Stimulated activated CD4-positive, alpha-beta T cell treated with anti-CD3 and anti-CD28 coated beads, Interleukin-1b, Interleukin-23, amount 100 ng/mL, for 1 hour (primary cell): ENCODE measurements at places on chromosomes 16 and 17.

- DNase-seq, result no peak
These were observed 29.3 kb upstream of the KDM8 start for GRCh38 chr16:27174007-27174406.

DNA sequence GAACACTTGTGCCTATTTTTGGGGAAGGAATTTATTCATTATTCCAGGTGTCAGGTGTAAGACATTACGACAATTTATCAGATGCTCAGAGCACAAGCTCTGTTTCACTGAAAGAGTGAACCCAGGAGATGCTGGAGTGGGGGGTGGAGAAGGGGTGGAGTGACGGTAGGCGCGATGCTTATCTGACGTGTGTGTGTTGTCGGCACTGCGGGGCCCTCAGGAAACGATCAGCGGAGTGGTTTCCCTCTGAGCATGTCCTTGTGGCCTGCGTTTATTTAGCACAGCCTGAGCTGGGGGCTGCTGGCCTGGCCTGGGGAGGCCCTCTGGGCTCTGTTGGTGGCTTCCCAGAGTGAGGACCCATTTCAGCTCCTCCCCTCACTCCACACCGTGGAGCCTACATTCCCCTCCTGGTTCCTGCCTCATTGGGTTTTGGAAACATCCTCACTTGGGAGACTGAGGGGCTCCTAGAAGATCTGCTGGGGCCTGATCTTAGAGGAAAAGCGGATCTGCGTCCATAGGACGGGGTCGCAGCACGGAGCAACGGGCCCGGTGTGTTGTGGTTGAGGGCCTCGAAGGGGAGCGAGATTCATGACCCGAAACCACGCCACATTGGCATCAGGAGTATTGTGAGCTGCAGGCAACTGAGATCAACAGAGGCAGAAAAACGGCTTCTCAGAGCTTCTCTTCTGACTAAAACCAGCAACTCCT lies 19.0 kb upstream of the GNG13 start:
- DNase-seq, result no peak

DNA sequence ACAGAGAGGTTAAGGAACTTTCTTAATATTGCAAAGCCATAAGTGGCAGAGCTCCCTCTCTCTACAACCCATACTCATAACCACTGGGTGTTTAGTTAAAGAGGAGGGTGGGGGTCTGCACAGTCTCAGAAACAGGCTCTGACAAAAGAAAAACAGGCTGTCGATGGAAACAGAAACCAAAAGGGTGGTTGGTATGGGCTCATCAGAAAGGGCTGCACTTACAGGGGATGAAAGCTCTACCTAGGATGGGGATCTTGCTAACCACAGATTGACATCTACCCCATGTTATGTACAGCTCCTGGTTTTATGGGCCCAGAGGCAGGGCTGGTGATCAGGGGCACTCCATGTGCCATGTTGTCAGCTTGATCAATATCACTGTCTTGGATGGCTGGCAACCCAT lies 111.4 kb downstream of the CYLD start:
- DNase-seq, result no peak

- no peak for DNase-seq
These were observed 1.7 kb upstream of the LMF1 start for GRCh38 chr16:972316-973002.

DNA sequence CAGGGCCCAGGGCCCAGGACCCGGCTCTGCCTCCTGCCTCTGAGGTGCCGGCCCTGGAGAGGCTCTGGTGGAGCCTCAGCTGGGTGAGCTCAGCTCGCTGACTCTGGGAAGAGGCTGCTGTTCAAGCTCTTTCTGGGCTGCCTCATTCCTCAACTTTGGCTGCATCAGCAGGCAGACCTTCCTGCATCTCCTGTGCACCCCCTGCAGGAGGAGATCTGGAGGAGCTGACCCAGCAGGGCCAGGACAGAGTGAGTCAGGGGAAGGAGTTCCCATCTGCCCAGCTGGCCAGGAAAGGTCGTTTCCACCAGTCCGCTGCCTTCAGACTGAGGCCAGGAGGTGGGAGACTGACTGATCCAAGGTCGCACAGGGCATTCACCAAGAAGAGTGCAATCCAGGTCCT lies 10.7 kb downstream of the CRHR1 start:
- no peak for DNase-seq

DNA sequence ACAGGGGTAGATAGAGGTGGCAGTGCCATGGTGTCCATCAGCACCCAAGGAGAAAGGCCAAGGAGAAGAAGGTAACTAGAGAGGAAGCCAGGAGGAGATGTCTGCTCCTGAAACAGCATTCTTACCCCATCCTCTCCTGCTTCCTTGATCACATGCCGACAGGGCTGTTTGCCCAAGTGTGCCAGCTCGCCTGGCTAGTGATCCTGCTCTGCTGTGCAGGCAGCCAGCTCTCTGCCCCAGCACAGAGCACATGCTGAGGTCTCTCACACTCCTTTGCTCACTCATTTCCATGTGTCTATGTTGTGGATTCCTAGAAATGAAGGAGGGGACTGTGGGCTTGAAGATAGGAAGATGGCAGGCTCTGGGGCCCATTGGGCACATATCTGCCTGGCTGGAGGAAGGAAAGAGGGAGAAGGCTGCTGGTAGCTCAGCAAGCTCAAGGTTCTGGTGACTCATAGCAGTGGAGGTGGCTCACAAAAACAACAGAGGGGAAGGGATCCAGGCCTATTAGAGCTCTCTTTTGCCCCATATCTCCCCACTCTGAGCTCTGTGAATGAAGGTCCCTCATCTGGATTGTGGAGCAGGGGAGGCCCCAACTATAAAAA lies 54.3 kb downstream of the NEUROD2 start:
- no peak for DNase-seq

GRCh38 chr16:77844801-77845200 lies 56.4 kb downstream of the VAT1L start:
- DNase-seq, result no peak

- DNase-seq, result no peak
These were observed 13.2 kb downstream of the C17orf50 start for GRCh38 chr17:35773679-35774425.

- DNase-seq, result no peak
These were observed 3.7 kb upstream of the TACO1 start for GRCh38 chr17:63596856-63597586.

GRCh38 chr16:63241497-63242028 lies 1205.3 kb upstream of the CDH8 start:
- no peak for DNase-seq

- peak; percentile 46 for DNase-seq
These were observed 7.5 kb downstream of the EIF1 start for GRCh38 chr17:41695954-41696757.

DNA sequence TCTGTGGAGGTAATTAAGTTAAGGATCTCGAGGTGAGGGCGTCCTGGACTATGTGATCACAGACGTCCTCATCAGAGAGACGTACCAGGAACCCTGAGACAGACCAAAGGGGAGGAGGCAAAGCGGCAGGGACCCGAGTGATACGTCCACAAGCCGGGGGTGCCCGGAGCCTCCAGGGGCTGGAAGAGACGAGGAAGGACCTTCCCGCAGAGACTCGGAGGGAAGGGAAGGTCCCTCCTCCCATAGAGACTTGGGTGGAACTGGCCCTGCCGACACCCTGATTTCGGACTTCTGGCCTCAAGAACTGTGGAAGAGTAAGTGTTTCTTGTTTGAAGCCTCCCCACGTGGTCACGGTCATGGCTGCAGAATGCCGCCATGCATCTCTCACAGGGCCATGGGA lies 30.8 kb downstream of the LMF1 start:
- DNase-seq, result no peak

GRCh38 chr17:50312308-50312707 lies 33.6 kb upstream of the XYLT2 start:
- DNase-seq, result no peak

DNA sequence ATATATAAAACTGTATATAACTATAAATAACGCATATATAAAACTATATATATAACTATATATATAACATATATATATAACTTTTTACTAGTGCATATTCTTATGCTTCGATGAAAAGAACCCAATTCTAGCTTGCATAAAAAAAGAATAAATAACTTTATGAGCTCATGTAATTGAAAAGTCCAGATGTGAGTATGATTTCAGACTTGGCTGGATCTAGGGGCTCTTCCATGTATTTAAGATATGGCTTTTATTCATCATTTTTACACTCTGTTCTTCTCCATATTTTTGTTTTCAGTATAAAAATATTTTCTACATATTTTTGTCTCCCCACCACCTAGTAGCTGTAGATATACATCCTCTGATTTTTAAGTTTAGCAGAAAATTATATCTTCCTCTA lies 417.5 kb downstream of the CDH11 start:
- no peak for DNase-seq

DNA sequence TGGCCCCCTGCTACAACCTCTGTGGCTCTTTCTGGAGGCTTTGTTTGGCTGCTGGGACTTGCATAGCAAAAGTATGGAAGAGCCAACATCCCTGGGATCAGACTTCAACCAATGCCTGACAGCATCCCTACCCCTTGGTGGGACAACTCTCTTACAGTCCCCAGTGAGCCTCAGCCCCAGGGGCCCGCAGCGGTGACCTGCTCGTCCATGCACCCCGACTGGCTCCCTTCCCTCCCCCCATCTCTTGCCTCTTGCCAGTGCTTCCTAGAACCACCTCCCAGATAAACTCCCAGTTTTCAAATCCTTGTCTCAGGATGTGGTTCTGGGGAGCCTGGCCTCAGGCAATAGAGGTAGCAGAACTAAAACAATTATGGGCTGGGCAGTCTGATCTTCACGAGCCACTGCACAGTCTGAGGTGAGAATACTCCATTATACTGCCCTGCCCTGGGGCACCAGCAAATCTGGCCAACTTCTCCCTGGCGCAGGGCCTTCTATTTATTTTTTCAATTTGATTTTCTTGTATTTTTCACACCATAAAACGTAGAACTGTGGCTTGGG lies 86.6 kb upstream of the BRD7 start:
- no peak for DNase-seq

DNA sequence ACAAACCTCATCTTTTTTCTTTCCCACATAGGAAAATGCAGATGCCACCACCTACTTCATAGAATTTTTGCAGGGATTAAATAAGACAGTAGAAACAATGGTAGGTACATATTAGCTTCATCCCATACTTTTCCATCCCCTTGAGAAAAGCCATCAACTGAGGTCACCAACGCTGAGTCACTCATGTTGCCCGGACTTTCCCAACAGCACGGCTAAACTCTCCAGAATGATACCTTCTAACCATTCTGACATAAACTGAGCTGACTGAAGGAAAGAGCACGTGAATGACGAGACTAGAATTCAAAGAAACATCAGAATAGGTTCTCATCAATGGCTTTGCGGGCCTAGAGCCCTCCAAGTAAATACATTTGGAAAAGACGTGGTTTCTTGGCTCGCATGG lies 146.0 kb upstream of the RCVRN start:
- no peak for DNase-seq

GRCh38 chr16:55710466-55710865 lies 54.7 kb downstream of the SLC6A2 start:
- no peak for DNase-seq

GRCh38 chr17:6523809-6524355 lies 32.5 kb downstream of the PITPNM3 start:
- no peak for DNase-seq

- no peak for DNase-seq
These were observed 23.8 kb downstream of the LCMT1 start for GRCh38 chr16:25135254-25135878.

DNA sequence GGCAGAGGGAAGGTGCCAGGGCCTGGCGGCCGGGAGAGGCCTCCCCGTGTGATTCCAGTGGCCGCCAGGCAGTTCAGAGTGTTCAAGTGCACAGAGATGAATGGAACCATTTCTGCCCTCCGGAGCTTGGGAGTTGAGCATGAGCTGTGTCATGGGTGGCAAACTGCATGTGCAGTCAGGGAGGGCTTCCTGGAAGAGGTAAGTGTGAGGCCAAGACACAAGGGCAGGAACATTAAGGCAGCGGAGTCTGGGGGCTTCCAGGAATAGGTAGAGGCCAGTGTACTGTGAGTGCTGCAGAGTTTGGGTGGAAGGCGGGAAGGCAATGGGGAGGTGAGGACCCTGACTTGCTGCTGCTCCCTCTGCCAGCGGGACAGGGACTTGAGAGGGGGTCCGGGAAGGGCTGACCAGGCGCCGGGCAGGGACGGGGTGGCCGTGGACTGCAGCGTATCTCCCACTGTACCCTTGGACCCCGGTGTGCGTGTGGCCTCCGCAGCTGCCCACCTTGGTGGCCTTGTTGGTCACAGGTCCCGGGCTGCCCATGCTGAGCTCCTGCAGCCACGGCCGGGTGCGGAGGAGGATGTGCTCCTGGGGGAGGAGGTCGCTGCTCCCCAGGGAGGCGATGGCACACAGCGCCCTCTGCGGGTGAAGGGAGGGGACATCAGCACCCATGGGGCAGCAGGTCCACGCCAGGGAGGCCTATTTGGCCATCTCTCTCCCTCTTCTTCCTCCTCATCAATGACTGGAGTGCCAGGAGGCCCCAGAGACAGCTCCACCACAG lies 7.5 kb upstream of the CEP131 start:
- DNase-seq, result no peak

GRCh38 chr16:66324815-66325515 lies 41.5 kb upstream of the CDH5 start:
- no peak for DNase-seq

DNA sequence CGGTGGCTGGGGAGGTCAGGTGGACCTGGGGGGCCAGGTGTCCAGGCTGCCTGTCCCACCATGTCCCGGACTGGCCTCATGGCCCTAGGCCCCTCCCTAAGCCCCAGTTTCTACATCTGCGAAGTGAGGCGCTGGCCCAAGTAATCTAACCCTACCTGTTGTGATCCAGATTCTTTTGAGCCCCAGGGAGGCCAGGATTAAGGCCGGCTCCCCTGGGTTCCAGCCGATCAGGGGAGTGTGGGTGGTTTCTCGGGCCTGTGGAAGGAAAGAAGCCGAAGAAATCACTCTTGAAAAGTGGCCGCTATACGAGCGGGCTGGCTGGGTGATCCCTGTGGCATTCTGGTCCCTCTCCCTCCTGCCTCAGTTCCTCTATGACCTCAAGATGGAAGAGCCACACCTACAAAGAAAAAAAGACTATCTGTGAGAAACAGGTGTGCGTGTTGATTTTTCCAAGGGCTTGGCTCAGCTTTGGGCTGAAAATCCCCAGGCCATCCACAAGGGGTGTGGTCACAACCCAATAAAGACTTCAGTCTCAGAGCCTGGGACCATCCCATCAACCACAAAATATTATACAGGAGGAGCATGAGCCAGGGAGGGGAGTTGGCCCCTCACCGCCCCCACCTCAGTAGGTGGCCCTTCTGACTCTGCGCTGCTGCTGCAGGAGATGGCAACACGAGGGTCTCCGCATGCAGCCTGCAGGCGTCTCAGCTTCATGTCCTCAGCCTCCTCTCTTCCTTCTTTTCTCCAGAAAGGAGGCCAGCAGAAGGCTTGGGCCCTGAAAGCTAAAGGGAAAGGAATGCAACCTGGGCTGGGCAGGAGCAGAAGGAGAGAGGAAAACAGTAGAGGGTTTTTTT lies 20.3 kb downstream of the GPR142 start:
- DNase-seq, result no peak

DNA sequence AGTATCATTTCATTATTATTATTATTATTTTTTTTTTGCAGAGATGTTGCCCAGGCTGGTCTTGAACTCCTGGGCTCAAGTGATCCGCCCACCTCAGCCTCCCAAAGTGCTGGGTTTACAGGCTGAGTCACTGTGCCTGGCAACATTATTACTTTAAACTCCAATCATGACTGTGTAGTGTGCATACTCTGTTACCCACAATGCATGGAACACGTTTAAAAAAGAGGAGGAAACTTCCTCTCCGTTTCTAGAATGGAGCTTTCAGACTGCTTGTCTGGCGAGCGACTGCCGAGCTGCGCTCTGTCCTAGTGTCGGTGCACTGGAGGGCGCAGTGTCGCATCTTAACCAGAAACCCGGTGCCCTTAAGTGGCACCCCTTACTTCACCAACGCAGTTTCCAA lies 22.1 kb upstream of the FASN start:
- DNase-seq, result no peak
